ENCODE measurements at places on chromosomes 5 and 9.

- DNase-seq: peak; percentile 82
These were observed 13.7 kb downstream of the DOCK2 start for GRCh38 chr5:169650701-169651331.

GRCh38 chr5:143302341-143303045, 101.0 kb downstream of the NR3C1 start:
- DNase-seq: no peak

GRCh38 chr5:65305913-65306312, 175.8 kb downstream of the ADAMTS6 start:
- DNase-seq: no peak

- no peak for DNase-seq
These were observed 9.6 kb downstream of the ZNF608 start for GRCh38 chr5:124736805-124737188.

DNA sequence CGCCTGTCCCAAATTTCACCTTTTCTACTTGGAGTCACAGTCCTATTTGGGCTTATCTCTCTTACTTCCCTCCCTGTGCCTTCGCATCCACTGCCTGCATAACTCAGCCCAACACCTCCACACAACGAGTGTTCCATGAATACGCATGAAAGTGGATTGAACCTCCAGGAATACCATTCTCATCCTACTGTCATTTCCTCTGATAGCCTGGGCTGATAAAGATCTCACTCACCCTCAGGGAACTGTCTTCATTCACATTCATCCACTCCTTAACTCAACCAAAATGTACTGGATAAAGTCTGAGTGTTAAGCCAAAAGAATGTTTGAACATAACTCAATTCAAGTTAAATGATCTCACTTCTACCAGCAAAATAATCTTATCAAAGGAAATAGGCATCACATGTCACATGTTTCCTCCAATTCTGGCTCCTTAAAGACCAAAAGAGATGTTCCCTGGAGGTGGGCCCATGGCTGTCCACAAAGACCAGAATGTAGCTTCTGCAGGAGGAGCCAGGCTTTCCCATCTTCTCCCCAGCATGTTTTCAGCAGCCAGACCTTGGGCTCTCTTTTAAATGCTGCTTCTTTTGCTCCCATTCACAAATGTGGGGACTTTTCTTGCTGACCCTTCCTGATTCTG, 28.4 kb upstream of the TRIO start:
- no peak for DNase-seq

- no peak for DNase-seq
These were observed 21.3 kb downstream of the WWC1 start for GRCh38 chr5:168312606-168313295.

GRCh38 chr9:134917431-134918373, at the start of gene FCN1:
Gene FCN1 (minus strand): TSS chr9:134917912. CDS start chr9:134917871, 41 bp downstream.
- DNase-seq: no peak

DNA sequence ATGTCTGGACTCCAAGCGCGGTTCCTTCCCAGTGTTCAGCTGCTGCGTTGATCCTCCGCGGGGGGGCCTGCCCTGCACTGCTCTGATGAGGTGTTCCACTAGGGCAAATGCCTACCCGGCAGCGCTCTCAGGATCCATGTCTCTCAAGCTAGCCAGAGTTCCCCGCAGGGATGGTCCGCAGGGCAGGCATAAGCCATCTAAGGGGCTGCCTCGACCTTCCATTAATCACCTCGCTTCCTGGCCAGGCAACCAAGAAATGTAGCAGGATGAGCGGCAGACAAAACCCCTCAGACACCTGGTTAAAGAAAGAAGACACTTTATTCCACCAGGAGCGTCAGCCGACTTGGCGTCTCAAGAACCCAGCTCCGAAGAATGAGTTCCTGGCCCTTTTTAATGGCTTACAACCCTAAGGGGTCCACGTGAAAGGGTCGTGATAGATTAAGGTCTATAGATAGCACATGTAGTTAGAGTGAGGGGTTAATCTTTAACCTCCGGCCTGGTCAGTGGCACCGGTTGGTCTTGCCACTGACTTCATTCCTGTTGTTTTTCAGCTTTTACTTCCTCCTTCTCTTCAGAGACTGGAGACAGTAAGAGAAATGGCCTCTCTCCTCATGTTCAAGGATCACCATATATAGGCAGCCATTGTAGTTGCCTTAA, 47.2 kb upstream of the COX7C start:
- DNase-seq: no peak

- DNase-seq: no peak
These were observed 19.7 kb downstream of the PTTG1 start for GRCh38 chr5:160441311-160441781.

- no peak for DNase-seq
These were observed 20.9 kb upstream of the BARX1 start for GRCh38 chr9:93976081-93976480.

DNA sequence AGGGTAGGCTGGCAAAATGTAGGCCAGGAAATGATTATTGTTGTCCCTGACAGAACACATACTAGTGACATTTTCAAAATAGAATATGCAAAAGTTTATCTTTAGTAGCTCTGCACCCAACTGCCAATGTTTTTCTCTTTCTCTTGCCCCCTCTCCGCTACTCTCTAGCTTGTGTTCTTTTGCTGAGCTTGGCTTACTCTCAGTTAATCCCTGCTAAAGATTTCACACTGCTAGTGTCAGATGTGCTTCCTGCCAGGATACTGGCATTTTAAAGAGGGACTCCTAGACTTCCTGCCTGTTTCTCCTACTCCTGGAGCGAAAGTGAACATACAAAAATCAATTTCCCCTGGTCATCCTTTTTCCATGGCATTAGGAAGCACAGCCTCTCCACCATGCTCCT, 260.5 kb downstream of the ARRDC3 start:
- no peak for DNase-seq

DNA sequence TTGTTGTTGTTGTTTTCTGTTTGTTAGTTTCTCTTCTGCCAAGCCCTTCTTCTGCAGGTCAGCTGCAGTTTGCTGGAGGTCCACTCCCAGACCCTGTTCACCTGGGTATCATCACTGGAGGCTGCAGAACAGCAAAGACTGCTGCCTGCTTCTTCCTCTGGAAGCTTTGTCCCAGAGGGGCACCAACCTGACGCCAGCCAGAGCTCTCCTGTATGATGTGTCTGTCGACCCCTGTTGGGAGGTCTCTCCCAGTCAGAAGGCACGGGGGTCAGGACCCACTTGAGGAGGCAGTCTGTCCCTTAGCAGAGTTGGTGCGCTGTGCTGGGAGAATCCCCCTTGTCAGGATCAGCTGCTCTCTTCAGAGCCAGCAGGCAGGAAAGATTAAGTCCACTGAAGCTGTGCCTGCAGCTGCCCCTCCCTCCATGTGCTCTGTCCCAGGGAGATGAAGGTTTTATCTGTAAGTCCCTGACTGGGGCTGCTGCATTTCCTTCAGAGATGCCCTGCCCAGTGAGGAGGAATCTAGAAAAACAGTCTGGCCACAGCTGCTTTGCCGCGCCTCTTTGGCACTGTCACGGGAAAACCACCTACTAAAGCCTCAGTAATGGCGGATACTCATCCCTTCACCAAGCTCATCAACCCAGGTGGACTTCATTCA, 299.2 kb downstream of the EDIL3 start:
- no peak for DNase-seq

DNA sequence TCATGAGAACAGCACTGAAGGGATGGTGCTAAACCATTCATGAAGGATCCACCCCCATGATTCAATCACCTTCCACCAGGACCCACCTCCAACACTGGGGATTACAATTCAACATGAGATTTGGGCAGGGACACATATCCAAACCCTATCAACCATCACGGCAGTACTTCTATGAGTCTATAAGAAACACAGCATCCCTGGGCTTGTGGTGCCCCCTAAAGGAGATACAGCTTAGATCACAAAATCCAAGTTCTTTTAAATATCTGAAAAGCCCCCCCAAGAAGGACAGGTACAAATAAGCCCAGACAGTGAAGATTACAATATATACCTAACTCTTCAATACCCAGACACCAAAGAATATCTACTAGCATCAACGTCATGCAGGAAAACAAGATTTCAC, 233.7 kb upstream of the ADRA1B start:
- no peak for DNase-seq

GRCh38 chr5:160071916-160072315, 47.3 kb downstream of the PWWP2A start:
- DNase-seq: no peak

- DNase-seq: no peak
These were observed 15.1 kb upstream of the NRARP start for GRCh38 chr9:137317021-137317717.

- DNase-seq: no peak
These were observed 997 bp downstream of the AUH start for GRCh38 chr9:91360551-91361290.

GRCh38 chr9:116365056-116365471, 211.5 kb downstream of the PAPPA start:
- no peak for DNase-seq

- no peak for DNase-seq
These were observed 1.8 kb downstream of the PCDHGB3 start for GRCh38 chr5:141371572-141372475.

DNA sequence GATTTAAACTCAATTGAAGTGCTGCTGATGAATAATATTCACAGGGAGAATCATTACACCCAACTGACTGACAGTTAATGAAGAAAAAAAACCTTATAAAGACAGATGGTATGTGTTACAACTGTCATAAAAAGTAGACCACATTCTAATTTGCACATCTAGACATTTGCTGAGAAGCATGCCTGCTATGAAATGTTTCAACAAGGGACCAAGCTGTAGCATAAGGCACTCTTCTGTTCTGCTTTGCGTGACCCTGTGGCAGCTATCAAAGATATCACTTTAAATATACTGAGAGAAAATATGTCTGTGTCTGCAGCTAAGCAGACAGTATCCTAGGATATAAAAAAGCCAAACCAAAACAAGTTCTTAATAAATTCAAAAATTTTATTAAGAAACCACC, 153.7 kb downstream of the TMEM232 start:
- DNase-seq: no peak
